ENCODE measurements at places on chromosomes 5 and 9.

GRCh38 chr5:33059081-33059480, 348.0 kb downstream of the NPR3 start:
- DNase-seq: peak; percentile 42

DNA sequence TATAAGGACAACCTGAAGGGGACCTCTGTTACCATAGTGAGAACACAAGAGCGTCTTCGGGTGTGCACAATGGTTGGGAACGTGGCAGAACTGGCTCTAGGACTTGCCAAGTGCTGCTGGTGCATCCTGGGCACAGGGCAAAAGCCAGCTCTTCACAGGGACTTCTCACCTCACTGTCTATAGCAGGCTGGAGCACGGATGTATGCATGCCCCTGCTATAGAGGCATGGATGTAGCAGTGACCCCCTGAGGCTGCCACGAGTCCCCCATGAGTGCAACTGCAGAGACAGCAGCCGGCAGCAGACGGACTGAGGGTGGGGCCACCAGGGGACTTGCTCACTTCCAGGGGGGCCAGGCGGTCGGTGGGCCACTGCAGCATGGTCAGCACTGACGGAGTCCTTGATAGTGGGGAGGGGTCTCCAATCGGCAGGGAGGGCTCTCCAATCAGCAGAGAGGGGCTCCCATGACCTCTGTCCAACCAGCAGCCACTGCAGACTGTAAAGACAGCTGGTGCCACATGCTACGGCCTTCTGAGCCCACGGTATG, 64.9 kb downstream of the SEMA4D start:
- DNase-seq: no peak

- no peak for DNase-seq
These were observed 3.3 kb downstream of the ALDH1B1 start for GRCh38 chr9:38395653-38396370.

- no peak for DNase-seq
These were observed 54.5 kb upstream of the OLFM1 start for GRCh38 chr9:135032868-135033460.

DNA sequence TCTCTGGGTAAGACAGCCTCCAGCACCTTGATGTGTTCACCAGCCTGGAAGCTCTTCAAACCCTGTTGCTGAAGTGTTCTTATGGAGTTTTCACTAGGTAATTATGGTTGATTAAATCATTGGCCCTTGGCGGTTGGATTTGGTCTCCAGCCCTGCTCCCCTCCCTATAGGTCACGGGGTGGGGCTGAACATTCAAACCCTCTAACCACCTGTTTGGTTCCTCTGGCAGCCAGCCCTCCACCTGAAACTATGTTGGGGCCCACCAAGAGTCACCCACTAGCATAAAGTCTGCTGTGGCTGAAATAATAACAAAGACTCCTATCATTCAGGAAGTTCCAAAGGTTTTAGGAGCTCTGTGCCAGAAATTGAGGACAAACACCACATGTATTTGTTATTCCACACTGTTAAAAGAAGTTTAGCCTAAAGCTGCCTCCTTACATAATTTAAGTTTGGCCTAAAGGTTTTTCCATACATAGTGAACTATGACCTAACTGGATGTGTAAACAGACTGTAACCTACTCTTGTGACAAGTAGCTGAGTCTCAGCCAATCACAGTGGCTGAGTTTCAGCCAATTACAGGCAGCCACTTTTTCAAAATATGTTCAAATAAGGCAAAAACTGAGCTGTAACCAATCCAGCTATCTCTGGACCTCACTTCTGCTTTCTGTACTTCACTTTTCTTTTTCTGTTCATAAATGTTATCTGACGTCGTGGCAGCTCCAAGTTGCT, 34.8 kb downstream of the TMEM252 start:
- no peak for DNase-seq

DNA sequence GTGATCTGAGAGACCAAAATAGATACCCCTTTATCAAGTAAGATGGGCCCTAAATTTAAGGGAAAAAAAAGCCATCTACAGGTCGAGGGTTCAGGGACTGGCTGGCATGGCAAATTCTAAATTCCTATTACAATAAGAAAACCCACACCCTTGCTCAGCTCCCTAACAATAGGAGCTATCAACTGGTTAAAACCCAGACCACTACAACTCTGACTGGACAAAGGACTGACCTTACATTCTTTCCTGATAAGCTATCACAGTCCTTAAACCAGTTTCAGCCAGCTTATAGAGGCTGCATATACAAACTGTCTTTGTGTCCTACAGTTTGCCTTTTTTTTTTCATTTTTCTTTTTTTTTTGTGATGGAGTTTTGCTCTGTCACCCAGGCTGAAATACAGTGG, 803.6 kb downstream of the NR2F1-AS1 start:
- DNase-seq: no peak

- no peak for DNase-seq
These were observed 67.1 kb upstream of the UNC5A start for GRCh38 chr5:176743136-176743861.

DNA sequence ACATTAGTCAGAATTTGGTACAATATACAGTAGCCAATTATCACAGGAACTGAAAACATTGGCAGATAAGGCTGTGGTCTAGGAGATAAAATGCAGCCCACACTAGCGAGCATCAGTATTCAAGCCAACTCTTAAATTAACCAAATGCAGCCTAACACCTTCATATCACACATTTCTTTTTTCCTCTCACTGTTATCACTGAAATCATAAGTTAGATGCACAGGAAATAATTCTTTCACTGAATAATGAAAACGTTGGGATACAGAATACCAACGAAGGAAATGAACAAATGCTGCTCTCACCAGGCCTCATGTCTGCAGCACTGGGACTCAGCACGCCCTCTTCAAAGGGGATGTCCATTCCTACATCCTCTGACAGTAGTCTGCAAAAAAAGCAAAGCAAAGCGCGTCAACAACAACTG, 109.1 kb upstream of the PCA3 start:
- DNase-seq: peak; percentile 26

GRCh38 chr5:175166026-175166425, 278.0 kb downstream of the DRD1 start:
- no peak for DNase-seq

GRCh38 chr5:126481243-126481642, 58.0 kb downstream of the GRAMD2B start:
- DNase-seq: no peak

DNA sequence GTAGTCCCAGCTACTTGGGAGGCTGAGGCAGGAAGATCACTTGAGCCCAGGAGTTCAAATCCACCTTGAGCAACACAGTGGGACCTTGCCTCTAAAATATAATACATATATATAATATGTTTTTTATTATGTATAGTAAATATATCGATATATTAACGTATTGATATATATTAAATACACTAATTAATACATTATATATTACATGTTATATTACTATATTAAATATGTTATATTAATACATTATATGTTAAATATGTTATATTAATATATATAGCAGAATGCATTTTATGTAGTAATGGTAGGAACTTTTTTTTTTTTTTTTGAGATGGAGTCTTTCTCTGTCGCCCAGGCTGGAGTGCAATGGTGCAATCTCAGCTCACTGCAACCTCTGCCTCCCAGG, 18.1 kb upstream of the BNC2 start:
- no peak for DNase-seq

DNA sequence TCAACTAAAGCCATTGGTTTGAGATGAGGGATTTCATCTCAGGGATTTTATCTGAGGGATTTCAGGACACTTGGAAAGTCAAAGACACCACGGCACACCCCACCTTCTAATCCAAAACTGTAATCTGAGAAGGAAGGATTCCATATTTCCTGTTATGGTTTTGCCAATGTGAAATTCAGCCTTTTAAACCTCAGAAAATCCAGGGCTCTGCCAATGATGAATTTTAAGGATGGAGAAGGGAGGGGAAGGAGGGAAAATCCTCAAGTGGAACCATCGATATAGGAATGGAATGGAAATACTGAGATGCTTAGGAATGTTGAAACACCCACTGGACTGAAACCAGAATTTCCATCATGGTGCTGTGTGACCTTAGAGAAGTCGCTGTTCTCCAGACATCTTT, 5.3 kb downstream of the C1QTNF3 start:
- DNase-seq: no peak
